NCI-H1436 treated with DMSO at 0.1 percent for 48 hours (cell line): ENCODE measurements at places on chromosomes 13 and 19.

DNA sequence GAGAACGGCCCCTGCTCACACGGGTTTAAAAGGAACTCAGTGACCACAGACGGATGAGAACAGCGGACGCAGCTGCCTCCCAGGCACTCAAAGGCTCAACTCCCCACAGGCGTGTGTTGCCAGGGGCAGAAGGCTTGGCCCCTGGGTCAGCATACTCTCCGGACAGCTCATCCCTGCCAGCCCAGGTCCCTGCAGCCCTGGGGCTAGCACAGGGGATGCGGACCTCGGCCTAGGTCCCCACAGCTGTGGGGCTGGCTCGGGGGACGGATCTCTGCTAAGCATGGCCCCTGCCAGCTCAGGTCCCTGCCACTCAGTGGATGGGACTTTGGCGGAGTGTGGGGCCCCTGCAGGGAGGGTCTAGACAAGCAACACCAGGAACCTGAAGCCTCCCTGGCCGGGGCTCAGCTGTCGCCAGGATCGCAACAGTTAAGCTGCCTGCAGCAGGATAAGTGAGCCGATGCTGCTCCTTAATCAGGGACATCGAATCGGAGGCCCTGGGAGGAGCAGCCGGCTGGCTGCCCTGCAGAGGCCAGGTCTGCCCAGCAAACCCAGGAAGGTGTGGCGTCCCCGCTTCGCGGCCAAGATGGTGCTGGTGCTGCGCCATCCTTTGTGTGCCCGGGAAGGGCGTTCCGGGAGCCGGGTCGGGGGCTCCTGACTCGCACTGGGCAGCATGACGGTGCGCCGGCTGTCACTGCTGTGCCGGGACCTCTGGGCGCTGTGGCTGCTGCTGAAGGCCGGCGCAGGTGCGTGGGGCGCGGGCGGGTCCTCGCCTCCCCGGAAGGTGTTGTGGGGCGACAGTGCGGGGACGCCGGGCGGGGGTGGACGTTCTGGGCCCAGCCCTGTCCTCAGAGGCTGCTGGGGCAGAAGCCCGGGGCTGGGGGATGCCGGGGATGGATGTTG is 32.5 kb downstream of the MCF2L start:
- DNase-seq, result peak; percentile 61

GRCh38 chr13:77351315-77351714 is 24.4 kb upstream of the MYCBP2 start:
- no peak for DNase-seq

- no peak for DNase-seq
Measured at GRCh38 chr13:94413598-94413944, 65.9 kb downstream of the DCT start.

DNA sequence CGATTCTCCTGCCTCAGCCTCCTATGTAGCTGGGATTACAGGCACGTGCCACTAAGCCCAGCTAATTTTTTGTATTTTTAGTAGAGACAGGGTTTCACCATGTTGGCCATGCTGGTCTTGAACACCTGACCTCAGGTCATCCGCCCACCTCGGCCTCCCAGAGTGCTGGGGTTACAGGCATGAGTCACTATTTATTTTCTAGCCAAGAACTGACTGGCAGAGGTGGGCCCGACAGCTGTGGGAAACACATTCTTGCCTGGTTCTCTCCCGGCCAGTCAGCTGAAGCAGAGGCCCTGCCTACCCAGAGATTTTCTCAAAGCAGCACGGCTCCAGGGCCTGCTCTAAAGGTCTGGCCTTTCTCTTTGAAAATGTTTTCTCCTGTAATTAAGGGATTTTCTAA is 108.0 kb downstream of the KCTD15 start:
- no peak for DNase-seq

GRCh38 chr19:16142032-16142580 is 1.4 kb upstream of the HSH2D start:
- no peak for DNase-seq

DNA sequence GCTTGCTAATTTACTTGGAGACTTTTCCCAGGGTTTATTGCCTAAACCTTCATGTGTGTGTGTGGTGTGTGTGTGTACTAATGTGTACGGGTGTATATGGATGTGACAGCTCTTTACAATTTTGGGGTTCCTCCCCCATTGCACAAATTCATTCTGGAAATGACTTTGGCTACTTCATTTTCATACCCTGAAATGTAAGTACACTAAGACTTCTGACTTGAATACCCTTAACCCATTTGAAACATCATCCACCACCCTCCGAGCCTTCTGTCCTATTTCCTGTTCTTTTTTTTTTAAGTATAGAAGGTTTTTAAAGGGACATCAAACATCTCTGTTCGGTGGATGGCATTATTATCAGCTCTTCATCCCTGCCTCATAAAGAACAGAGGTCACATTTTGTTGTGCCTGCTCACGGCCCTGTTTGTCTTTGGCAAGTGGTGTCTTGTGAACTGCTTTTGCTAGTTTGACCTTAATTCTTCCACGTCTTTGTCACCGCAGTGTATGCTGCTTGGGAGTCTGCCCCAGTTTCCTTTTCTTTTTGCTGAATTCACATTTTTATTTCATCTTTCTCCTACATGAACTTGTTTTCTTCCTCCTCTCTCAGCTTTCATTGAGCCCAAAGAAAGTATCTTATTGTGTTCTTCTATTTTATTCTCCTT is 228.3 kb downstream of the FOXO1 start:
- DNase-seq, result no peak

DNA sequence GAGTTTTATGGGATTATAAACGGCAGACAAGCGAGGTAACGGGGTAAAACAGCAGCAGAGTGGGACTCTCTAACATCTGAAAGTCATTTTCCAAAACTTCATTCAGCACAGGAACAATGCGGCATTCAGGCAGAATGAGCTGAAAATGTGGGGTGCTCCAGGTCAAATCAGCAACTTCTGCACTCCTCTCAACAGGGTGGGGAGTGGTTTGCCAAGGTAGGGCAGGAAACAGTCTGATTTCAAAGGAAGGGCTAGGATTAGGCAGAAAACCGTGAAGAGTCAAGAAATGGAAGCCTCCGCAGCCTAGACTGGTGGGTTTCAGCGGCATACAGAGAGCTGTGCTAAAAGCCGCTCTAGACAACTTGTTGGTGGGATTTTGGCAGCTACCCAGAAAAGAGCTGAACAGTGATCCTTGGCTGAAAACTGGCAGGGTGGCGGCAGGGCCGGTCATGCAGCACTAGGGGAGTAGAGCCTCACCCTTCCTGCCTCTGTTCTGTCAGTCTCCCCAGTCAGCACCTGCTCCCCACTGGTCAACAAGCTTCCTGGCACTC is 154.2 kb upstream of the KLF12 start:
- DNase-seq, result no peak

DNA sequence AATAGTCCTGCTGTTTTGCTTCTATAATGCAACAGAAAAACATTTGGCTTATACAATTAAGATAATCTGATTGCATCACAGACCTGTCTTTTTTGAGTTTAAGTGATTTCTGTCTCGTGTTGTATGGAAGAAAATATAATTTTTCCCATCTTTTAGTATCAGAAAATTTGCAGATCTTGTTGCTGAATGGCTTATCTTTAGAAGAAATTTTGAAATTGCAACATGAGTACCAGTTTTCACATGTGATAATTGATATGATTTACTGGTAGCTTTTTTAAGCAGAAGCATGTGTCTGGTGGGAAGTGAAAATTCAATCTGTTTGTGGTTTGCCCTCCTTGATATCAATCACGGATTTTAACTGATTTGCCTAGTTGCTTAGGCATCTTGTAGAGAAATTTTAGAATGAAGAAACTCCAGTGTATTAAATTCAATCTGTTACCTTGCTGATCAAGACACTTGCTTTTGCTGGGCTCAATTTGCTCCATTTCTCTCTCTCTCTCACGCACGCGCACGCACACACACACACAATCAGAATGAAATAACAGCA is 89.8 kb upstream of the MYCBP2 start:
- DNase-seq, result no peak

GRCh38 chr19:20999731-21000352 is 20.6 kb upstream of the ZNF430 start:
- peak; percentile 1 for DNase-seq

DNA sequence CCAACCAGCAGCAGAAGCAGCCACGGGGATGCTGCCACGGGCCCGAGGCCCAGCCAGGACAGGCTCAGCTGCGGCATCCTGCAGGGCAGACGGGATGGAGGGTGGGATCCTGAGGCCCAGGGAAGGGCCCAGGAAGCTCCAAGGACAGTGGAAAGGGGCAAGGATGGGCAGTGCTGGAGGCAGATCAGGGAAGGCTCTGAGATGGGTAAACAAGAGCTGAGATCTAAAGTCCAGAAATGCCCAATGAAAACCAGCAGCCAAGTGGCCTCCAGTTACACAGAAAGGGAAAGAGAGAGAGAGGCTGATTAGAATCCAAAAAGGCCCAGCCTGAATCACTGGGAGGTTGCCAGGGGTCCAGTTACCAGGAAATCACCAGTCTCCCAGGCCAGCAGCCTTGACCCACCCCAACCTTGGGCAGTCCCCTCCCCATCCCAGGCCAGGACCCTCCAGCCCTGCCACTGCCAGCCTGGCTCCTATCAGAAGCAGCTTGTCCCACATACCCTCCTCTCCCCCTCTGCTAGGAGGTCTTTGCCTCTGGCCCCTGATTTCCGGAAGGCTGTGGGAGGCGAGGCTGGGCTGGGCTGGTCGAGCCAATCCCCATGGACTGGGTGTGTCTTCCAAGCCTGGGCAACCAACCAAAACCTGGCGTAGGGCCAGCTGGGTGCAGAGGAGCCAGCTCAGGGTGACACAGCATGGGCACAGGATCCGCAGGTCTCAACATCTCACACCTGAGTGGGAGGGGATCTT is at the start of gene CYP4F11:
TSS of gene CYP4F11 (minus strand) at position 198 of the 747 bp plus-strand sequence. CDS start at position 77, 121 bp downstream.
- no peak for DNase-seq

DNA sequence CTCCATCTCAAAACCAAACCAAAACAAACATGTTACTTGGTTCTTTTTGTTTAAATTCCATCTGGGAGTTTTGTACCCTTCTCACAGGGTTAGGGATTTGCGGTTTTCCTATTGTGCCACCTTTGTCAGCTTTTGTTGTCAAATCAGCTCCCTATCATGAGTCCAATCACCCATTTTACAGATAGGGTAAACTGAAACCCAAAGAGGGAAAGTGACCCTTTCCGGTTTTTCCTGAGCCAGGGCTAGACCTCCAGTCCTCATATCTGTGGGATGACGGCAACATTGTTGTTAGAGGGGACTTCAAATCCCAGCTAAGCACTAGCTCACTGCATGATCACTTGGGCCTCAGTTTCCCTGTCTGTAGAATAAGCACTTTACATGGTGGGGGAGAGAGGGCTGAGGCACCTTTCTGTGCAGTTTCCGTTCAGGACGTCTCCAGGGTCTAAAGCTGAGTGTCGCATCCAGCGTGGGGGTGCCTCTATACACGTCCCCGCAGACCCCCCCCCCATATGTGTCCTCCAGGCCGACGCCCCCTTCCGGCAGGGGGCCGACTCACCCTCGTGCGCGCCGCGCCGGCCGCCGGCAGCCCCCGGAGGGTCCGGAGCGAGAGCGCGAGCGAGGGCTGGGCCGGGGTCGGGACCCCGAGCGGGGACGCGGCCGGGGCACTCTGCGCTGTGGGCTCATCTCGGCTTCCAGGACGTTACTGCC is 3.9 kb downstream of the CCDC194 start:
- no peak for DNase-seq

- DNase-seq, result no peak
Measured at GRCh38 chr19:33054623-33055022, 10.1 kb downstream of the RHPN2 start.

GRCh38 chr13:109858319-109858718 is 71.9 kb upstream of the IRS2 start:
- DNase-seq, result no peak

DNA sequence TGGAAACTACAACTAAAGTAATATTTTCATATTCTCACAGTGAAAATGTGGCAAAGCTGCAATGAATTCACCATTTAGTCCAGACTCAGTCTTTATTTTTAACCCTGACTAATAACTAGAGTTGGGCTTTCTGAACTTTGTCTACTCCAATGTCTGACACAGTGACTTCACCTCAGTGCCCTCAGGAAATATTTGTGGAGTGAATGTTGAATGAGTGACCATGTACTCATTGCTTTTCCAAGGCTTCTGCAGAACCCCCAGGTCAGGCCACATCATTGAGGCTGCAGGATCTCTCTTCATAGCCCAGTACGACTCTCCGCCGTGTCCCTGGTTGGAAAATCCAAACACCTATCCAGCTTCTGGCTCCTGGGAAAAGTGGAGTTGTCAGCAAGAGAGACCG is 1.8 kb downstream of the ZNF175 start:
- no peak for DNase-seq

- DNase-seq, result no peak
Measured at GRCh38 chr19:3492919-3493318, 7.6 kb downstream of the DOHH start.

DNA sequence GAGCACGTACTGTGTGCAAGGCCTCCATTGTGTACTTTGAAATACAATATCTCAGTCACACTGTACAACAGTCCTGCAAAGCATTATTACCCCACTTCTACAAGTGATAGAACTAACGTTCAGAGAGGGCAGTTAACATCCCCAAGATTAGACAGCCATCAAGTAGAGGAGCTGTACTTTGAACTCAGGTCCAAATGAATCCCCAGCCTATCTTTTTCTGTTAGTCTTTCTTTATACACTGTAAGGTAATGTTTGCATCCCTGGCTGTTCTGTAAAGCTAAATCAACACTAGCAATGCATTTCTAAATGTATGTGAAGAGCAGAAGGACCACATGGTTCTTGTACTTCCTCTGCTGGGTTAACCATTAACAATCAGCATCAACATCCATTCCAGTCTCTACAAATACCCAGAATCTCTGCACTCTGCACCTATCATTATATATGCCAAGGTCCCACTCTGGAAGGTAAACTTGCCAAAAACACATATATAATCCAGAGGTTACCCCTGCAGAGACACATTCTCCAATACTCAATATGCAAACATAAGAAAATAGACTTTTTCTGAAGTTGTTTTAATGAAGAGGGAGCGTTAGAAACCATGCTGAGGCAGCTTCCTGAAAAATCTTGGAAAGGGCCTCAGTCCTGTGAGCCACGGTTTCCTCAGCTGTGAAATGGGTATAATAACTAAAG is 182.3 kb downstream of the MZT1 start:
- no peak for DNase-seq

DNA sequence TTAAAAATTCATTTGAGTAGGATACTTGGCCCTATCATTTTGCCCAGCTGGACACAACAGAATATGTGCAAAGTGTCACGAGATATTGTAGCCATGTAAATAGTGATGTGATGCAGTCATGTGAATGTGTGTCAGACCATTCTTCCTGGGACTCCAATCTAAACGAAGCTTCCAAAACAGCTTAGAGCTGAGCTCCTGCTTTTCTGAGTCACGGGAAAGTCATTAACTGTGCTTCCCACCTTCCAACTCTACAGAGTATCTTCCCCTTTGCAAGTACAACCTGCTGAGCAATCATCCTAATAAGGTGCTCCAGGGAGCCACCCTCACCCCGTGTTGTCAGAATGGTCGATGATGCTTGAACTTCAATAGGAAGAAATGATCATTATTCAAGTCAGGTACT is 294.7 kb downstream of the MYO16 start:
- no peak for DNase-seq

DNA sequence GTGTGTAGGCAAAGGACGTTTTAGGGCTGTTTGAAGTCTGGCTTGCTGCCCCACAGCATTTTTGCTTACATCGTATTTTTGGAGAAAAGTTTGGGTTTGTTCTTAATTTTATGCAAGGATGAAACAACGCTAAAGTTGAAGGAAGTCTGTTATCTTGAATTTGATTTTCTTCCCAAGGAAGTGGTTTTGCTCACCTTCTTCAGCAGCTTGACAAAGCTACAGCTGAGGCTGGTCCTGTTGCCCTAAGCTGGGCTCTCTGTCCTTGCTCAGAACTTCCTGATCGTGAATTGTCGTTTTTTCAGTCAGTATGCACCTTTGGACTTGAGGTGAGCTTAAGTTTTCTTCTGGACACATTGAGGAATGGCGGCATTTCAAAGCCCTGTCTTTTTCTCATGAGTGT is 62.1 kb upstream of the GSX1 start:
- no peak for DNase-seq
